ENCODE measurements at places on chromosomes 12 and 14.

DNA sequence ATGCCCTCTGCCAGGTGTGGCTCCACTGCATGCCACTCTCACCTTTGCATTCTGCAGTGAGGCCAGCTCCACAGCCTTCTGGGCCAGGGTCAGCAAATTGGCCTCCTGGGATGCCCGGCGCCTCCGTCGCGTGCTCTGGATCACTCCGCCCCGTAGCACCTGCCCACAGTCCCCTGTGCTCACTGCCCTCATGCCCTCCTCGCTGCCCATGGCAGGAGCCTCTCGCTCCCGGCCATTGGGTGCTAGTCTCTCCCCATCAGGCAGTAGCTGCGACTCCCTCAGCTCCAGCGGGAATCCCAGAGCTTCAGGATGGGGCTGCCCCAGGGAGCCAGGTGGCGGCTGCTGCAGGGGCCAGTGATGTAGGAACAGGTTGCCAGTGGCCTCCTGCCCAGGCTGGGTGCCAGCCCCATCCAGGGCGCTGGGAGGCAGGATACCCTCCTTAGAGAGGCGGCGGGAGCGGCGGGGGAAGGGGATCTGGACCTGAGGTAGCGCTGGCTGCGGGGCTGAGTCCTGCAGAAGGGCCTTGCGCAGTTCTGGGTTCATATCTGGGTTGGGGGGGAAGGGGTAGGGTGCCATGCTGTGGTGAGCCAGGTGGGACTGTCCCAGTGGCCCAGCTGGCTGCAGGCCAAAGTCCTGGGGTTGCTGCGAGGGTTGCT lies 24.5 kb upstream of the PNMA1 start:
- no peak for DNase-seq

GRCh38 chr12:9617124-9617523 lies 9.4 kb upstream of the KLRB1 start:
- no peak for DNase-seq

- peak; percentile 99 for DNase-seq
Measured at GRCh38 chr12:103930034-103930786, at the start of gene HSP90B1. TSS of gene HSP90B1 (plus strand) at chr12:103930410. CDS start at chr12:103930516, 106 bp downstream.

DNA sequence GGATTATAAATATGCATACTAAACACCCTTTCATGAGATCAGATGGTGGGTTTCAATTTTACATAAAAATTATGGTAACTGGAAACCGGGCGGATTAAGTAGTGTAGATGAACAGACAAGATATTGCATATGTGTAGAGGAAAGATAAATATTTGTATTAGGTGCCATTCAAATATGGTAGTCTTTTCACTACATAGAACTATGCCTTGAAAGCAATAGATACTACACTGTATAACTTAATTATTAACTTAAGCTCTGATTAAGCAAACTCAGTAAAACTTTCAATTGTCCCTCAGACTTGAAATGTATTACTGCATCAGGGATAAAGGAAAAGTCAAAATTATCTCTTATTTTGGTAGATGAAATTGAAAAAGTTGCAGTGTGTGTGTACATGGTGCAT lies 1.9 kb downstream of the PTPN21 start:
- no peak for DNase-seq

GRCh38 chr12:26431211-26431610 lies 235.8 kb downstream of the SSPN start:
- no peak for DNase-seq

- DNase-seq: no peak
Measured at GRCh38 chr14:24508155-24508840, at the start of gene CMA1. TSS of gene CMA1 (minus strand) at chr14:24508265. CDS start at chr14:24508235, 30 bp downstream.

DNA sequence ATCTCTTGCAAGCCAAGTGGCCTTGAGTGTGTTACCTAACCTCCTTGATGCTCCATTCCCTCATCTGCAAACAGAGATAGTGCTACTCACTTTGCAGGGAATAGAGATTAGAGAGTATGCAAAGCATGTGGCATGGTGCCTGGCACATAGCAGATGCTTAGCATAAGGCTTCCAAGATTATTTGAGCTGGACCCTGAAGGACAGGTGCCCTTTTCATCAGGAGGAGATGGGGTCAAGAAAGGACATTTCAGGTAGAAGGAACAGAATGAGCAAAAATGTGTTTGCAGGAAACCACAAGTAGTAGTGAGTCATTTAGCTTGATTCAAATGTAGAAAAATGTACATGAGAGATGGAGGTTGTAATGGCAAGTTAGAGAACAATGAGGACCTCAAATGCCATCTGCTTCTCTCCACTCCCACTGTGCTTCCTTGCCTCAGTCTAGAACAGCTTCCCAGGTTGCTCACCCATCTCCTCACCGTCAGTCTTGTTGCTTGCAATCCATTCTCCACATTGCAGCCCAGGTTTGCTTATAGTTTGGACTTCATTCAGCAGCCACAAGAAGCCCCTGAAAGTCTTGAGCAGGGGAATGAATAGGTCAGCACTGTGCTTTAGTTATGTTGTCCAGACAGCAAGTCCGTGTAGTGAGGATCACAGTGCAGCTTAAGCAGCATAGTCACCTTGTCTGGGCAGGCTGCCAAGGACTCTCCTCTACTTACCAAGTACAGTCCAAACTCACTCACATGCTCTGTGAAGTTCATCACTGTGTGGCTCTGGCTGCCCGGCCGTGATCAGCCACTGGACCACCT lies 536.3 kb upstream of the CCDC196 start:
- no peak for DNase-seq

DNA sequence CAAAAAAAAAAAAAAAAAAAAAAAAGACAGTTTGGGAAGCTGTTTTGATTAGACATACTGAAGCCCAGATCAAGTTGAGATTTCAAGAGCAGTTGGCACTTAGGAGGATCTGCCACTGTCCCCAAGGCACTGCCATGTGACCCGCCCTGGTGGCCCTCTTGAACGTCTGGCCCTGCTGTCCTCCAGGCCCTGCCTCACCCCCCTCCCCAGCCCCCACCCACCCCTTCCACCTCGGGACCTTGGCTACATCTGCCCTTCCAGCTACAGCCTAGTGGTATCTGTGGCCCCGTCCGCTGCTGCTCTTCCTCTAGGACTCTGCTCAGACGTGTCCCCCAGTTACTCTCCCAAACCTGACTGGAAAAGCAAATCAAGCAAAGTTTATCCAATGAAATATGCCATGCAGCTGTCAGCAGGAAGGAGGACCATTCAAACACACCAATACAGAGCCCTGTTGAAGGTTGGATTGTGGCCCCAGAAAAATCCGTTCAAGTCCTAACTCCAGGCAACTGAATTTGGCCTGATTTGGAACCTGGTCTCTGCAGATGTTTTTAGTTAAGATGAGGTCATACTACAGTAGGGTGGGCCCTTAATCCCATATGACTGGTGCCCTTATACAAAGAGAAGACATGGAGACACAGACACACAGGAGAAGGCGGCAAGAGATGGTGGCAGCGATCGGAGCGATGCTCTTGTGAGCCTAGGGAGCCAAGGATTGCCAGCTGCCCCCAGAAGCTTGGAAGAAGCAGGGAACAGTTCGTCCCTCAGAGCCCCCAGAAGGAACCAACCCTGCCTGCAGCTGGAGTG lies 17.7 kb downstream of the SLC25A29 start:
- DNase-seq: no peak

GRCh38 chr14:91349481-91350074 lies 68.0 kb downstream of the CCDC88C start:
- DNase-seq: no peak

DNA sequence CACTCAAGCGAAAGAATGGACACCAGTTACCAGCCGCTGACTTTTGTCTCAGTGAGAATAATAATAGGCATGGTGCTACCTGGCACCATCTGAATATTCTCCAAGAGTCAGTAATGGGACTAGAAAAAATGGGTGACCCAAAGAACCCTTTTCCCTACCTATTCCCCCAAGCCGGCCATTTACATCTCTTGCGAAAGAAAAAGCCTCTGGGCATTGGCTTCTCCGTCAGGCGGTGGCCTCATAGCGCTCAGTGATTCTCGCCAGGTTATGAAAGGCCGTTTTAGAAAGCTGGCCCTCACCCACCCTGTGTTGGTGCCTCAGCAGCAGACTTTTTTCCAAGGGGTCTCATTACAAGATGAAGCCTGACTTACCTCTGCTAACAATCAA lies 523 bp upstream of the SLC6A15 start:
- no peak for DNase-seq

GRCh38 chr12:38162708-38163441 lies 153.7 kb upstream of the ALG10B start:
- no peak for DNase-seq

GRCh38 chr14:76007379-76007778 lies 21.8 kb downstream of the IFT43 start:
- no peak for DNase-seq

GRCh38 chr14:100526057-100526456 lies 61.2 kb downstream of the BEGAIN start:
- DNase-seq: no peak

DNA sequence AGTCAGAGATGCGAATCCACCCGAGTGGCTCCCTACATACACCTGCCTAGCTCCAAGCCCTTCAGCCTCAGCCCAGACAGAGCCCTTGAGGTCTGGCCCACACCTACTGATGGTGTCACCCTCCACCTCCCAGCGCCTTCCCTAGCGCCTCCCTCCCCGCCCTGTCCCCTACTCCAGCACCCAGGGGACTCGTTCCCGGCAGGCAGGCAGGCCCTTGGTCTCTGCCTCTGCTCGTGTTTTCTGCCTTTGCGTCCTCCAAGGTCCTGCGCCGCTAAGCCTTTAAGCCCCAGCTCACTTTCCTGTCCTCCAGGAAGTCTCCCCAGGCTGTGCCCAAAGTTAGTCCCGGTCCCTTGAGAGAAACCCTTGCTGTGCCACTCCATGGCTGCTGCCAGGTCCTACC lies 12.7 kb downstream of the INF2 start:
- DNase-seq: no peak

GRCh38 chr12:109760031-109760929 lies 46.7 kb downstream of the FAM222A start:
- no peak for DNase-seq

GRCh38 chr14:59627011-59627520 lies 50.5 kb upstream of the CCDC175 start:
- DNase-seq: no peak

DNA sequence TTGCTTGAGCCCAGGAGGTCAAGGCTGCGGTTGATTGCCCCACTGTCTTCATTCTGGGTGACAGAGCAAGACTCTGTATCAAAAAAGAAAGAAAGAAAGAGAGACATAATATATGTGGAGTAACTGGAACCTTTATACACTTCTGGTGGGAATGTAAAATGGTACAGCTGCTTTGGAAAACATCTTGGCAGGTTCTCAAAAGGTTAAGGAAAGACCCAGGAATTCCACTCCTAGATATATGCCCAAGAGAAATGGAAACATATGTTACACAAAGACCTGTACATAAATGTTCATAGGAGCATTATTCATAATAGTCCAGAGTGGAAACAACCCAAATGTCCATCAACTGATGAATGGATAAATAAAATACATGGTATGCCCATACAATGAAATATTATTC lies 7.2 kb downstream of the RBMS2 start:
- no peak for DNase-seq

- DNase-seq: no peak
Measured at GRCh38 chr14:25122843-25123242, 72.9 kb upstream of the STXBP6 start.

GRCh38 chr12:2322554-2323120 lies 269.9 kb downstream of the CACNA1C start:
- DNase-seq: no peak

DNA sequence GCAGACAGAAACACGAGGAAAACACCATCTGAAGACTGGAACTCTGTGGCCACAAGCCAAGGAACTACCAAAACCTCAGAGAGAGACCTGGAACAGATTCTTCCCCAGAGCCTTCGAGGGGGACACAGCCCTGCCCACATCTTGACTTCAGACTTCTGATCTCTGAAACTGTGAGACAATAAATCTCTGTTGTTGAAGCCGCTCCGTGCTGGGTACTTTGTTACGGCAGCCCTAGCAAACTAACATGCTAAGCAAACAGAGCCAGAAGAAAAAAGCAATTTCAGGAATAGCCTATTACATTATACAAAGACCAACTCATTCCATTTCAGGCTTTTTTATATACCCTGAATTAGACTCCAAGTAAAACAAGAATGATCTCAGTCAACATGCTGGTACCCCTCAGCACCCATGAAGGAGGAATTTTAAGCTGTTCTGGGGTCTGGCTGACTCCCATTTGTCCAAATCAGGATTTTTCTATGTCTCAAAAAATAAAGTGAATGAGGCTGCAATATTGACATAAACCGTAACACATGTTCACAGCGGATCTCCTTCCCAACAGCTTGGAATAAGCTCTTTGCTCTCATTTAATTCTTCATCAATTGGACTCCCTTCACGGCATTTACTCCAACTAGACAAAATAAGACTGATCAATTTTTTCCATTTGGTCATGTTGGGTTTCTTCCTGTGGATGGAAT lies 190.1 kb downstream of the FOXN3 start:
- DNase-seq: no peak

GRCh38 chr12:51087818-51088217 lies 4.4 kb upstream of the CSRNP2 start:
- no peak for DNase-seq
